Activated naive CD4-positive, alpha-beta T cell treated with anti-CD3 and anti-CD28 coated beads, Interleukin-2, amount 50 U/mL, for 16 hours (primary cell): ENCODE measurements at places on chromosomes 4 and X.

DNA sequence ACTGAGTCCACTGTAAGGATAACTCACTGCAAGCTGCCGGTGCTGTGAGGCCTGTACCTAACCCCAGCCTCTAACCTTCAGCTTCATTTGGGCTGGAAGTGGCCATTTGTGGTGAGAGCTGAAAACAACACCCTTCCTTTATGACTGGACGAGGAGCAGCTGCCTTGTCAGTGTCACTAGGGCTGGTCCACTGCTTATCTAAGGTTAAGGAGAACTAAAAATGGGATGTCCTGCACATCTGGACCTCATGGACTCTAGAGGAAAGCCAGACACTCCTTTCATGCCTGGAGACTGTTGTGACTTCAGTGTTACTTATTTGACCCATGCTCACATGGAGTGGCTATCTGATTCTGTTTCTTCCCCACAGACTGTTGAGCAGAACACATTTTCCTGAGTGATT is 139.9 kb downstream of the ZNF518B start:
- no peak for DNase-seq

DNA sequence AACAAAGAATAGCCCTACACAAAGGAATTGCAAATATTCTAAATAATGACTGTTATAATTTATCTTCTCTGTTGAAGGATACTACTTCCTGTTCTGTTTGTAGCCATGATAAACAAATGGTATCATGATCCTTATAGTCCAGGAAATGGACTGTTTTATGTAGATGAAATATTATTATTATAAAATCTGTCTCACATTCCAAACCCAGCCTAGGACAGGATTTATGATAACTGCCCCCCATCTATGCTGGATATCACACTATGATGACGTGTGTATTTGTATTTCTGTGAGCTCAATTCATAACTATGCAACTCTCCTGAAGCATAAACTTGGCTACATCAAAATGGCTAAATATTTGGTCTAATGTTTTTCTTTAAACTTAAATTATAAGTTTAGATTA is 21.3 kb downstream of the DMD start:
- no peak for DNase-seq

DNA sequence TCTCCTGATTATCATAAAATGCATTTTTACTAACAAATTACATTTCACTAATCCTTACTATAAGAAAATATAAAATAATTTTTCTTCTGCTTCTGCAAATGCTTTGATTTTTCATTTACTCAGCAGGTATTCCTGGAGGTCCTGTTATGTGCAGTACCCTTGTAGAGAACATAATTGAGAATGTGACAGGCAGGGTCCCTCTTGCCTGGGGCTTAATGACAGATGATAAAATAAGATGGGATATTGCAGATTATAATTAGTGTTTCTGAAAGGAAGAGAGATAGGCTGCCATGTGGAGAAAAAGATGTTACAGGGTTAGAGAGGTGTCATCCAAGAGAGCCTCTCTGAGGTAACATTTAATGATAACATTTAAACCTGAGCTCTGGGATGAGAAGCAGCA is 128.9 kb downstream of the MAD2L1 start:
- DNase-seq, result no peak

- DNase-seq, result peak; percentile 56
Measured at GRCh38 chrX:47623540-47624027, 3.9 kb upstream of the SYN1 start.

- no peak for DNase-seq
Measured at GRCh38 chrX:42276982-42277690, 353.8 kb upstream of the CASK start.

DNA sequence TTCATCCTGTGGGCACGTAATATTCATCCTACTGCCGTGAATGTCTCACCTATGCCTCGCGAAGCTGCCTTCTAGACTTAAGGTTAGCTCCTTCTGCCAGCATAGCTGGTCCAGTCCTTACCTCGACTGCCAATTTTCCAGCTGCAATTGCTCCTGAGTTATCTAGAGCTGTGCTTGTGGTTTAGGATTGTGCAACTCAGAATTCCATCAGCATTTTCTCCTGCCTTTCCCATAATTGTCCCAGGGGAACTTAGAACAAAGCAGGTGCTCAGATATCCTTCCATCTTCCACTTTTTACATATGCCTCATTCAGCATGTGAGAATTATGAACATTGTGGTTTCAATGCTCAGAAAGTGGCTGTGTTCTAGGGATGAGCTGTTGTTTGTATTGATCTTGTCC is 131.4 kb upstream of the ADGRL3 start:
- no peak for DNase-seq

- DNase-seq, result no peak
Measured at GRCh38 chrX:85570496-85570895, 191.0 kb upstream of the POF1B start.

- no peak for DNase-seq
Measured at GRCh38 chrX:37776987-37777325, 2.9 kb upstream of the CYBB start.

GRCh38 chrX:1384658-1385252 is 7.2 kb downstream of the SLC25A6 start:
- no peak for DNase-seq

DNA sequence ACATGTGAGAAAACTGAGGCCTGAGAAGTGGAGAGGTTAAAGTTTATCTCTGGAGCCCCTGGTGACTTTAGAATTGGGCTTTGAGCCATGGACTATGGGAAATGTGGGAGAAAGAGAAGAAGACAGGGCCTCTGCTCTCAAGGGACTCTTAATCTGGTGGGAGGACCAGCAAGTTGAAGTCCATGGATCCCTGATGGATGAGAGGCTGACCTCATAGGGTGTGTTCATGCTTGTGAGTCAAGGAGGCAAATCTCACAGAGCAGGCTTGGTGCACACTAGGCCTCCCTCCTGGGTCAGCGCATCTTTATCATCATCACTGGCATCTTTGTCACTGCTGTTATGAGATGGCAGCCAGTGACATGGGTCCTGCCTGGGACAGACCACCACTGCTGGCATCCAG is 211.9 kb downstream of the AFAP1 start:
- DNase-seq, result no peak

DNA sequence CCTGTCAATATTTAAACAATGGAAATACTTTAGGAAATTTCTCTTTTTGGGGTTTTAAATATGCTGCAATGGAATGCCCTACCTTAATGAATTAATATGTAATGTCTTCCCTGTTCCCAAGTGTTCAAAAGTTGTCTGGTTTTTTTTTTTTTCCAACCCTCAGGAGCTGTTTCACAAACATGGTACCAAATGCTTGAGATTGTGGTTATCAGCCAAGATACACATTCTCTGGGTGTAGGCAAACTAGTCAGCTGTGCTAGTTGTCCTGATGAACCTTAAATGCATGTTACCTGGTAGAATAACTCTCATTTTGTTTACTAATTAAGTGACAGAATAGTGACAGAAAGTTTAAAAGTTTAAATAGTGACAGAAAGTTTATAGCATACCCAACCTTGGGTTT is 50.7 kb downstream of the FHL1 start:
- DNase-seq, result no peak

DNA sequence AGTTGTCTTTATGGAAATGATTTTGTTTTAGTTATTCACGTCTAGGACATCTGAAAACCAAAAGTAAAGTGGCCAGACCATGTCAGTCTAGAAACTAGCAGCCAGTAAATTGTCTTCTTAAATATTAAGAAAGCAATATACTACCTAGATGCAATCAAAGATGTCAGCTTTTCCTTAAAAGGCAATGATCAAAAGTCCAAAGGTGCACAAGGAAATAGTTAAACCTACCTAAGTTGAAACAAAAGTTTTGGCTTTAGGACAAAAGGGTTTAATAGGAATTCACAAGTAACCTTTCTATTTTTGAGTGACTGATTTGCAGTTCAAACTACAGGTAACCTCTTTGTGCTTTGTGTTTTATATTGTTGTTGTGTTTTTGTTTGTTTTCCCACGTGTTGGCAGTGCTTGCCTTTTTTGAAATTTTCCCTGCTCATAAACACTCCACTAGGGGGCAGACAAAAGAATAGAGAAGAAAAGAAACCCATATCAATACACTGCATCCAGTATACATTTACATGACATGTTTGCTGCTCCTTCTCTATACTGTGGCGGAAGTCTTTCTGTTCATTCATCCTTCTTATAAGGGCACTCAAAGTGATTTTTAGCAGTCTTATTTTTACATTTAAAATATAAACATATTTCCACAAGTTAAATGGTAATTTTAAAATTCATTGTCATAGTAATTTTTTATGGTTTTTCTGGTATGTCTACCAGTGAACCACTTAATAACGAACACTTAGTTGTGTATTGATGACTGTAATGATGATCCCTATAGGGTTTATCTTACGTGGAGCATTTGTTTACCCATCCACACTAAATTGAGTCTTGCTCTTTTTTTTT is 62.7 kb downstream of the GAB1 start:
- no peak for DNase-seq

DNA sequence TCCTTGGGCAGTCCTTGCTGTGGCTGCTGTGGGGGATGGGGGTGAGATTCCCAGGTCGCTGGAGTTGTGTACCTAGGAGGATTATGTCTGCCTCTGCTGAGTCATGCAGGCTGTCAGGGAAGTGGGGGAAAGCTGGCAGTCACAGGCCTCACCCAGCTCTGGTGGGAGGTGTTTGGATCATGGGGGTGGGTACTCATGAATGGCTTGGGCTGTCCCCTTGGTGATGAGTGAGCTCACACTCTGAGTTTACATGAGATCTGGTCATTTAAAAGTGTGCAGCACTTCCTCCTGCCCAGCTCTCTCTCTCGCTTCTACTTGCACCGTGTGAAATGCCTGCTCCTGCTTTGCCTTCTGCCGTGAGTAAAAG is 24.6 kb upstream of the PDLIM3 start:
- DNase-seq, result no peak

- no peak for DNase-seq
Measured at GRCh38 chr4:1084796-1085403, 28.5 kb downstream of the RNF212 start.

- no peak for DNase-seq
Measured at GRCh38 chr4:47532658-47533057, 47.6 kb downstream of the ATP10D start.

GRCh38 chr4:44578954-44579353 is 72.5 kb downstream of the YIPF7 start:
- DNase-seq, result no peak

GRCh38 chr4:77035153-77035552 is 40.6 kb downstream of the CCNI start:
- no peak for DNase-seq

DNA sequence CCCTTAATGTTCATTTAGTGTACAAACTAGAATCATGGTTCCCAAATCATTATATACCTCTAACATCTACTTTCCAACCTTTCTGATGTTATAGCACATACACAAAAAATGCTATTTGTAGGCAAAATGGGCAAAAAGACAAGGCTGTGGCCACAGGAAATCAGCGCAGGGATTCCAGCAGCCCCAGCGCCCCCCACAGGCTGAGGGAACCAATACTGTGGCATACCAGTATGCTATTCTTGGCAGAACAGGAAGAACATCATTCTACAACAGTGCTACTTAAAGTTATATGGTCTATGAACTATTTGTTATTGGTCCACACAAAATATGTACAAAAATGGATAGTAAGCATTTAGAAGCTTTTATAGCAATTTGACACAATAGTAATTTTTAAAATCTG is 25.3 kb downstream of the STEEP1 start:
- no peak for DNase-seq

DNA sequence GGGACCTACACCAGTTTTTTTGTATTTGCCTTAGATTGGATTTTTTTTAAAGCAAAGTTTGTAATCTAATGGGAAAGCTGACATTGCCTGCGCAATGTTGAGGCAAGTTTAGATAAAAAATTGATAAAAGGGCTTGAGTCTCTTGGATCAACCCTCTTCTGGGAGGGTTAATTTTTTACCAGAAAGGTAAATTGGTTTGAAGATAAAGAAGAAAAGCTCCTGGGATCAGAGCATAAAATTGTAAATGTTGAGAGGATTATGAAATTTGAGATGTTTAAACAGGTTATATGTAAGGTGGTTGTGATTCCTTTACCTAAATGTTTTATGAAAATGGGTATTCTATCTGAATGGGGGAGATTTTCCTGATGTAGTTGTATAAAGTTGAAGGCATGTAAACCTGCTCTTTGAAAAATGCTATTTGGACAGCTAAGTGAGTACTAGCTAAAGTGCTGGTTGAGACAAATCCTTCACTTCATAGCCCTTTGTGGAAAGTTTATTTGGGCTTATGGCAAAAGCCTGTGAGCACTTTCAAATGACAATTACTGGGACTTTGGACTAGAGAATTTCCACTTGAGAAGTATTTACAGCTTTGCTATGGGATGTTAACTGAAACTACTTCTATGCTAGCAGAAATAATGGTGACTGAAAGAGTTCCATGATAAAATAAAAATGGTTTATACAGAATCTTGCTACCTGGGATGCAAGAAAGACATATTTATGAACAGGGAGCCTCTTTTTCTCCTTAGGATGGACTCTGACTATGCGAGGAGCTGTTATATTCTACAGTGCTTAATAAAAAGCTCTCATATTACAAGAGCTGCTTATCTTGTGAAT is 56.2 kb downstream of the UGT2B10 start:
- no peak for DNase-seq

DNA sequence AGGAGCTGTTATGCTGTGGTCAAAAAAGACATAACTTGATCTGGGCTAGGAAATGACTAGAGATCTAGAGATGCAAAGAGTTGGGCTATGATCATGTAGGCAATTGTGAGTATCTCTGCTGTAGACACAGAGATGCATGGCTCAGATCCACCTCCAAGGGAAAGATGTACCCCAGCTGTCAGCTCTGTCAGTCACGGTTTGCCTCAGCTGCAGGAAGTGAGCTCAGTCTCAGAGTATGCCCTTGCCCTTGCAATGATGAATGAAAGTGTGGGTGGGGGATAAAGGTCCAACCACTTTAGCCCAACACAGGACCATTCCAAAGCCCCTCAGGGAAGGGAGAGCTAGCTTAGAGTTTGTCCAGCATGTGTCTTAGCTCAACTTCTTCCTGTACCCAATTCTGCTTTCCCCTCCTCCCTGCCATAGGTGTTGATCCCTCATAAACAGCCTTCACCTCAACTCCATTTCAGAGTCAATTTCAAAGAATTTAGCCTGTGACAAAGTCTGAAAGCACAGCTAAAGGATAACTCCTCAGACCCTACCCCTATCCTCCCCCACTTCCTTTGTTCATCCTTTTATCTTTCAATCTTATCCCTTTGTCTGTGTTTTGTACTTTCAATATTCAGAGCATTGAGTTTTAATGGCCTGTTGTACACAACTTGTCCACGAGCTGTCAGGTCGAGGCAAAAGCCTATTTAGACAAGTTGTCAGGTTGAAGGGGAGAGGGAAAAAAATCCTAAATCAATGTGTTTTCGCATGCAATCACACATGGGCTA is 90.6 kb downstream of the MID1IP1 start:
- DNase-seq, result no peak

GRCh38 chrX:25067271-25068172 is 51.8 kb upstream of the ARX start:
- DNase-seq, result no peak
